NCI-H1930 (cell line): ENCODE measurements at places on chromosomes 1 and 21.

- no peak for DNase-seq
Observed at GRCh38 chr1:200118779-200119505, 91.4 kb downstream of the NR5A2 start.

GRCh38 chr1:19596065-19596713, 47.9 kb upstream of the NBL1 start:
- DNase-seq: no peak

GRCh38 chr1:161153176-161153575, 602 bp upstream of the UFC1 start:
- no peak for DNase-seq

- DNase-seq: no peak
Observed at GRCh38 chr1:209653915-209654351, 1.7 kb upstream of the LAMB3 start.

DNA sequence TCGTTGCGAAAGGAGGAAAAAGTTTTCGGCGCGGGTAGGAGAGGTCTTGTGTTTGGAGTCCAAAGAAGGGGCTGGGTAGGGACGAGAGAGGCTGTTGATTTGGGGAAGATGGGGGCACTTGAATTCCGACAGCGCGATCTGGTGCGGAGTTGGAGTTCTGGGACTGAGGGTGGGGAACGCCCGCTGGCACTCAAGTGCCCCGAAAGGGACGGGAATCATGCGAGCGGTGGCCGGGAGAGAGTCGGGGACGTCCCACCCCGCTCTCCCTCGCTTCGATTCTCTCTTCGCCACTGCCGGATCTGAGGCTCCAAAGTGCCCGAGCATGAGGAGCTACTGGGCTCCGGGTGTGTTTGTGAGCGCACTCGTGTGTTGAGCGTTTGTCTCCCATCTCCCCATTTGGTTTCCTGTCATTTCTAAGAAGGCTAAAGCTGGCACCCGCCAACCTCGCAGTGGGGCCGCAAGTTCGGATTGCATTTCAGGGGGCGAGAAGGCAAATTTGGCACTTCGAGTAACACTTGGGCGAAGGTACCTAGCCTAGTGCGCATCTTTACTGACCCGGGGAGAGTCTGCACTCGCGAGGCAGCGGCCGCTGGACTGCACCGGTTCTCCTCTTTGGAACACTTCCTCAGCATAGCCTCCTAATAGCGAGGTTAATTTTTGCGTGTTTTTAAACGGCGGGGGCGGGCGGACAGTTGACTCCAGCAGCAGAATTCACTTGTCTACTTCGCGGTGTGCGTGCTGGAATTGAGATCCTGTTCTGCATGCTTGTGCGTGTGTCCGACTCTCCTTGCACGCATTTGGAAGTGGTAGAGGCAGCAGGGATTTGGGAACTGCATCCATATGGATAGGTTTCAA, 1.2 kb downstream of the CHRM3 start:
- DNase-seq: no peak

DNA sequence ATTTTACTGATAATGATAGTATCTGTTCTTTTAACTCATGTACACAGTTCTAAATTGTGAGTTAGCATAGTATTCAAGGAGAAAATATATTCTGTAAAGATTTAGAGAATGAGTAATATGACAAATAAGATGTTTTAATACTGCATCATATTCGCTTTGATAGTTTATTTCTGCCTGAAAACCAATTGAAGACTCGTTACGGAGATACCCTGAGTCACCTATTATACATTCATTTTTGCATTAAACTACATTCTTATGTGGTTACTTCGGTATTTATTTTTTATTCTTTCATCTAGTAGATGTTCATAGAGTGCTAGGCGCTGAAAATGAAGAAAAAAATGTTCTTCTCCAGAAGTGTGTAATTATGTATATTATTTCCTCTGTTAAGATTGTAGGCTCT, 5.3 kb downstream of the UHMK1 start:
- no peak for DNase-seq

GRCh38 chr1:103898576-103899345, 149.1 kb downstream of the AMY1C start:
- no peak for DNase-seq

DNA sequence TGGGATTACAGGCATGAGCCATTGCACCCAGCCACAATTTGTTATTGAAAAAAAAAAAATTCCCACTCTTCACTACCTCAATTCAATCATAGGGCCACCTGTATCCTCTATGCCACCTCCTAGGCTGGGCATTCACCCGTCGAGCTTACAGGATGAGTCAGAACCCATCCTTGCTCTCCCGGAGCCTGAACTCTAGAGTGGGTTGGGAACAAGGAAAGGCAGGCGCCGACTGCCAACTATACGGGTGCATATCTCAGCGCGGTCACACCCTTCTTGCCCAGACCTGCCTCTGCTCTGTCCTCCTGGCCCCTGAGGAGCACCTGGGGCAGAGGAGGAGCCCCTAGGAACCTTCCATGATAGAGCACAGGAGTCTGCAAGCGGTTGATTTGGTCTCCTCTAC, 21.4 kb upstream of the LBR start:
- DNase-seq: no peak

DNA sequence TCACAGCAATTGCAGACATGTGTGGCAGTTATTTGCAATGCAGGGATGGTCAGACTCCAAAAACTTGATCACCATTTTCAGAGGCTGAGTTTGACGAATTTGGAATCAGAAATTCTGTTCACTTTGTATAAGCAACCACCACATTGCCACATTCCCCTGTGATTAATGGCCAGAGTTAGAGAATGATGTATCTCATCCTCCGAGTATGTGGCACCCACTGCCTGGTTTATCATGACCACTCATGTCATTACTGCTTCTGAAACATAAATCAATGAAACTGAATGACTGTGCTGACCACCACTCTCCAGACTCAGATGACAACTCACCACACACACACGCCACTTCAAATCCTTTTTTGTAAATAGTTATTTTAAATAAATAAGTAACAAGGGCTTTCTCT, 66.6 kb upstream of the CACHD1 start:
- no peak for DNase-seq

DNA sequence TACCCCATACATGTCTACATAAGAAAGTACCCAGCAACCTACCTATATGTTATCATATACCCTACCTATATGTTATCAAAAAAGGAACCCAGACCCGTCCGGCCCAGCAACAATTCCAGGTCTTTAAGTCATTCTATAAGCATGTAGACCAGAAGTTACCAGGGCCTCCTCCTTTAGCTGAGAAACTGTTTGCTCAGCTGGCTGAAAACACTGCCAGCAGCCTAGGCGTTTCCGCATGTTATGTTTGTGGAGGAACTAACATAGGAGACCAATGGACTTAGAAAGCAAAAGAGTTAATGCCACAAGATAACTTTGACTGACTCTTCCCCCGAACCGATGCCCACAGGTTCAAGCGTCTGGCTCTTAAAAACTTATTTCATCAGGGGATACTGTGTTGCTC, 7.1 kb upstream of the ZNF678 start:
- no peak for DNase-seq

DNA sequence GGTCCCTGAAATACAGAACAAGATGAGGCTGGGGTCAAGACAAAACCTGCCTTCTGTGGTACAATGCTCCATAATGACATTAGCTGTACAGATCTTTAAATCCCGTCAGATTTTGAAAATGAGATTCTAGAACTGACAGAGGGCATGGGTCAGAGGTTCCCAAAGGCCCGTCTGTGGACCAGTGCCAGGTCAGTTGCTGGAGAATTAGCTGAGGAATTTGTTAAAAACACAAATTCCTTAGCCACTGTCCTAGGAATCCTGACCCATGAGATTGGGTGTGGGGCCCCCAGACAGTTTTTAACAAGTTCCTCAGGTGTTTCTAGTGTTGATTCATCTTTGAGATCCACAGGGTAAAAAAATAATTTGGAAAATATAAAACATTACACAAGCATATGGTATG, 97.0 kb downstream of the SIPA1L2 start:
- no peak for DNase-seq

- no peak for DNase-seq
Observed at GRCh38 chr21:19123525-19123924, 719.9 kb upstream of the TMPRSS15 start.

GRCh38 chr1:206590025-206590758, 22.1 kb downstream of the EIF2D start:
- no peak for DNase-seq

GRCh38 chr1:70134148-70134547, 71.2 kb downstream of the LRRC40 start:
- no peak for DNase-seq

DNA sequence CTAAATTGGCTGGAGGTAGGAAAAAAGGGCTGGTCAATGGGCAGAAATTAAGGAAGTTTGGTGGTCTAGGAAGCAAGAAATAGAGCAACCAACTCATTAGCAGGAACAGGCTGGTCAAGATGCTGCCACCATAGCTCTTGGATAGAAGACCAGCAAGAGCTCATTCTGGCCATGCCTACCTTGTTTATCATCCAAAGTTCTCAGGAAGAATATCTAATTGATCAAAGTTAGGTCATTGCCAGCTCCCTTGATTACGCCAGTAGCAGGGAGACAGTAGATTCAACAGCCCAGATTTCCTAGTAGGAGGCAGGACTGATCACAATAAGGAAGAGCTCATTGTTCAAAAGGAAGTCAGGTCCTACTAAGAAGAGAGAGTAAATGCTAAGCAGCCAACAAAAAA, 370.2 kb downstream of the GPATCH2 start:
- no peak for DNase-seq

DNA sequence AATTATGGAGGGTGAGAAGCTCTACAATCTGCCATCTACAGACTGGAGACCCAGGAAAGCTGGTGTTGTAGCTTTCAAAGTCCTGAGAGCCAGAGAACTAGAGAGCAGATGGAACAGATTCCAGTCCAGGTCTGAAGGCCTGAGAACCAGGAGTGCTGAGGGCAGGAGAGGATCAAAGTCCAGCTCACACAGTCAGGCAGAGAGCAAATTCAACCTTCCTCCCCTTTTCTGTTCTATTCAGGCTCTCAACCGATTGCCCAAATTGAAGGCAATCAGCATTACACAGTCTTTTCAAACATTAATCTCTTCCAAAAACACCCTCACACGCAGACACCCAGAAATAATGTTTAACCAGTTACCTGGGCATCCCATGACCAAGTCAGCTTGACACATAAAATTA, 2.5 kb upstream of the TMPRSS2 start:
- no peak for DNase-seq

DNA sequence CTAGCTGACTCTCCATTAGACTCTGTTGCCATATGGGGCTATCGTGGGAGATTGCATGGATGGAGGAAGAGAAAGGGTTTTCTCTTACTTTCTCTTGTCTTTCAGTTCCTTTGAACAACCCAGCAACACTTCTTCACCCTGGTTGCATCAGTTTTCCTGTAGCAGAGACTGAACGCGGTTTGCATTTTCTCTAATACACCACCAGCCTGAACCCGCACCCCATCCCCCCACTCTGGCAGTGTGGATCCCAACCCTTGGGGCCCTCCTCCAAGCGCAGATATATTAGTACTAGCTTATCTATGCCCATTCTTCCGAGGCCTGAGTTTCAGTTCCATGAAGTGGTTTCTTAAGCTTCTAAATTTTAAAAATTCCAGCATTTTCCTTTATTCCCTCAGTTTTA, 12.6 kb downstream of the DR1 start:
- no peak for DNase-seq

- no peak for DNase-seq
Observed at GRCh38 chr1:220370041-220370700, 97.9 kb upstream of the RAB3GAP2 start.

DNA sequence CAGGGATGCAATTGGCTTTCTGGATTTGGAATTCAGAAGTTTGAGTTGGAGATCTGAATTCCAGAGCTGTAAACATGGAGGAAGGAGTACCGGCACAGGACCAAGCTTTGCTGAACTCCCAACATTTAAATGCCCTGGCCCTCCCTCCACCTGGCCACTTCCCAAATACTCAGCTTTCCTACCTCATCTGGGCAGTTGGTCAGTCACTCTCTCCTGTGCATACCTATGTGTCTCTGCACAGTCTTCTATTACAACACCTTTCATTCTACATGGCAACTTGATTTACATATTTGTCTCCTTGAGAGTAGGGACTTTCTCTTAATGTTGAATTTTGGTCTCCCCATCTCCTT, 6.1 kb upstream of the KHDRBS1 start:
- DNase-seq: no peak

DNA sequence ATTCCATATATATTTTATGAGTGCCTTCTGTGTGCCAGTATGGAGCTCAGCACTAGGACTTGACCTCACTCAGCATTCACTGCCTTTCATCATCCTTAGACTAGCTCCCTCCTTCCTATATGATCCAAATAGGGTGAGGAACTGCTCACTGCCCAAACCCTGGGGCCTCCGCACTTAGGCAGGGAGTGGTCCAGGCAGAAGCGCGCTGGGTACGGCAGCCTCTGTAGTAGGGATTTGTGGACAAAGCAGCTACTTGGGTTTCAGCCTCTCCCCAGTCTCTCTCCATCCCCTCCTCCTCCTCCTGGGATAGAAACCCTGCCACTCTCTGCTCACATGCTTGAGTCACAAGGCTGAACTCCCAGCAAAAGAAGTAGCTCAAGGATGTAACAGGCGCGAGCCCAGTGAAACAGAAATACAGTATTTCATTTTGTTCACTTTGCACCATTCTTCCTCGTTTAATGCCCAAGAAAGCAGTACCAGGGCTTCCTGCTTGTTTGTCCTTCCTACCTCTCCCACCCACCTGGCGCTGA, 32.9 kb downstream of the PLEKHA6 start:
- no peak for DNase-seq

- DNase-seq: no peak
Observed at GRCh38 chr21:17866590-17866989, 47.4 kb upstream of the C21orf91 start.

DNA sequence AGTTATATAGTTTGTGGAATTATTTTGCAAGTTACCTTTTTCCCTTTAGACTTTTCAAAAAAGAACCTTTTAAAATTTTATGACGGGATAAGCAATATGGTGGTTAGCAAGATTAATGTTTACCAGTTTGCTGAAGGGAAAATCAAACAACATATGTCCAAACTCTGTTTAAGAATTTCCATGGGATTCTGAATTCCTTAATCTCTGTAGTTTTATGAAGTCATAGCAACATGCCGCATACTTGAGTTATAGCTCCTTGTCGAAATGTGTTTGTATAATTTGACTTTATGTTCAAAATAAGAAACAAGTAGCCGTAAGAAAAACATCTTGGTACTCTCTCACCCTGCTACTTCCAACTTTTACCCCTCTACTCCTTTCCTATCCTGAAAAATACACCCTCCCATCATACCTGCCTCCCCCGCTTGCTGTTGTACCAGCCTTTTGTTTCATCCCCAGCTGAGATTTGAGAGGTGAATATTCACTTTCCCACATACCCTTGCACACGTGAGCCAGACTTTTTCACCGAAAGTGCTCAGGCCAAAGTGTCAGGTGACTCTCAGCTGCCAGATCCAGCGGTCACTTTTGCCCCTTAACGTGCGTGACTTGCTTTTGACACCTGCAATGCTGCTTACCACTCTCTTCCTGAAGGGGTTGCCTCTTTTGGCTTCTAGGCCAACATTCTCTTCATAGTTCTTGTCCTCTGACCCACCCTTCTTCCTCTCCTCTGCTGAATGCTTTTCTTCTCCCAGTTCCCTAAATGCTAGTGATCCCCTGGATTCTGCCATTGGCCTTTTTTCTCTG, 83.5 kb upstream of the ZNF326 start:
- no peak for DNase-seq

- DNase-seq: no peak
Observed at GRCh38 chr1:86455073-86455472, 13.7 kb upstream of the CLCA1 start.
